ENCODE measurements at places on chromosomes 5 and 9. TPM values are rescaled to one million over a fixed set of nuclear protein-coding genes. Genes with fewer than 3 reads are reported as not detected.

DNA sequence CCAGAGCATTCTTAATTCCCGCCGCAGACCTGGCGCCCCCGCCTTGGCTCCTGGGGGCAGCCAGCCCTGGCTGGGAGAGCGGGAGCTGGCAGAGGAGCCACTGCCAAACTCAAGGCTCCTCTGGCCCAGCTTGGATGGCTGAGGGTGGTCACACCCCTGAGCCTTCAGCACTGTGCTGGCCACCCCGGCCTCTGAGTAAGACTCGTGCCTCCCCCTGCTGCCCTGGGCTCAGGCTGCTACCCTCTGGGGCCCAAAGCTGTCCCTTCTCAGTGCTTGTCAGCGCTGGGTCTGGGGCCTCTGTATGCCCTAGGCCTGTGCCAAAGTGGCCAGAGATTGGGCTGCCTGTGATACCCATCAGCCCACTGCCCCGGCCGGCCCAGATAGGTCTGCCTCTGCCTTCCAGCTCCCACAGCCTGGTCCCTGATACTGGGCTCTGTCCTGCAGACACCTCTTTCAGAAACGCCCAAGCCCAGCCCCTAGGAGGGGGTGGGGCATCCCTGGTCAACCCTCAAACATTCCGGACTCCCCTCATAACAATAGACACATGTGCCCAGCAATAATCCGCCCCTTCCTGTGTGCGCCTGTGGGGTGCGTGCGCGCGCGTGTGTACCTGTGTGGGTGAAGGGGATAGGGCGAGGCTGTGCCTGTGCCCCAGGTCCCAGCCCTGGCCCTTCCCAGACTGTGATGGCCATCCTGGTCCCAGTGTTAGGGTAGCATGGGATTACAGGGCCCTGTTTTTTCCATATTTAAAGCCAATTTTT, 4.4 kb upstream of the PRR7 start:
- DNase-seq: no peak

The SHC3 gene
- 13.9 TPM for total RNA-seq

GRCh38 chr9:137872296-137872695, 5.3 kb upstream of the CACNA1B start:
- no peak for DNase-seq

GRCh38 chr5:32572778-32573480, 12.4 kb upstream of the SUB1 start:
- no peak for DNase-seq

The LARP1 gene
- 47.3 TPM for total RNA-seq

- DNase-seq: no peak
Observed at GRCh38 chr5:91556-92263, at the start of gene PLEKHG4B. Gene PLEKHG4B (plus strand): TSS chr5:92168. CDS start chr5:92232, 64 bp downstream.

- peak; percentile 70 for DNase-seq
Observed at GRCh38 chr9:86614871-86615849, 260.9 kb upstream of the TUT7 start.

DNA sequence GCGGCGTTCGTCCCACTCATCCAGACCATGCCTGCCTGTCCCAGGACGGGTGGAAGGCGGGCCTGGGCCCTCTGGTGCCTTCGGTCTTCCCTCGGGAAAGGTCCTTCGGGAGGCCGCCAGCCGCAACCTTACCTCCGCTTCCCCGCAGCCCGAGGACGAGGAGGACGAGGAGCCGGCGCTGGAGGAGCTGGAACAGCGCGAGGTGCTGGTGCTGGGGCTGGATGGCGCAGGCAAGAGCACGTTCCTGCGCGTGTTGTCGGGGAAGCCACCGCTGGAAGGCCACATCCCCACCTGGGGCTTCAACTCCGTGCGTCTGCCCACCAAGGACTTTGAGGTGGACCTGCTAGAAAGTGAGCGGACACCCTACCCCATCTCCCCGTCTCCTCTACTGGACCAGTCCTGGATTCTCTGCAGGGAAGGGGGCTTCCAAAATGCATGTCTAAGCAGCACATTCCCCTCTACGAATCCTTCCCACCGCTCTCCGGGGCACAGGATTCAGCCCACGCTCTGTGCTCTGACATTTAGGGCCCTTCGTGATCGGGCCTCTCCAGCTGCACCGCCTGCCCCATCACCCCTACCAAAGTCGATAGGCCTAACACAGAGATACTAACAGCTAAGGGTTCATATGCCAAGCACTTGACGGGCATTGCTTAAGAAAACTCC, 1.1 kb downstream of the ARL10 start:
- DNase-seq: no peak

Data from IMR-90 (cell line).